ENCODE measurements at places on chromosomes 13 and 19. TPM values are rescaled to one million over a fixed set of nuclear protein-coding genes. Genes with fewer than 3 reads are reported as not detected.
A peak's percentile ranks its signal among the peaks of the same experiment; 100 is the strongest.

DNA sequence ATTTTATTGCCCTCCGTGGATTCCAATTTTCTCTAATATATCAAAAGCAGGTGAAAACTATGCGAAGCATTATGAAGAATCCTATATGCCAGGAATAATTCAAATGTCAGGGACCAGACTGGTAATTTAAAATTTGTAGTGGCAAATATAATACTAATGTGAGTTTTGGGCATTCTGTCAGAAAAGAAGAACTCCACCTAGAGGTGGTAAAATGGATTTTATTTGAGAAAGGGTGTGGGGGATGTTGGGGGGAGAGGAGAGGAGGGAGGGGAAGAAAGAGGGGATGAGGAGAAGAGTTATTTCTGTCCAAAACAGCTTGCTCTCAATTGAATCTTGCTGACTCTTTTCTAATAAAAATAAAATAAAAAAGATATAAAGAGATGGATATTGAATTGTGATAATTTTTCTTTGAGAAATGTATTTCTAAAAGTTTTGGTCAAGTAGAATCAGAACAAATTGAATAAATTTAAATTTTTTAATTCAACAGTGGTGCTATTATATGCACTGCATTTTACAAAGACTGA lies 929.3 kb upstream of the SLITRK5 start:
- DNase-seq = no peak

DNA sequence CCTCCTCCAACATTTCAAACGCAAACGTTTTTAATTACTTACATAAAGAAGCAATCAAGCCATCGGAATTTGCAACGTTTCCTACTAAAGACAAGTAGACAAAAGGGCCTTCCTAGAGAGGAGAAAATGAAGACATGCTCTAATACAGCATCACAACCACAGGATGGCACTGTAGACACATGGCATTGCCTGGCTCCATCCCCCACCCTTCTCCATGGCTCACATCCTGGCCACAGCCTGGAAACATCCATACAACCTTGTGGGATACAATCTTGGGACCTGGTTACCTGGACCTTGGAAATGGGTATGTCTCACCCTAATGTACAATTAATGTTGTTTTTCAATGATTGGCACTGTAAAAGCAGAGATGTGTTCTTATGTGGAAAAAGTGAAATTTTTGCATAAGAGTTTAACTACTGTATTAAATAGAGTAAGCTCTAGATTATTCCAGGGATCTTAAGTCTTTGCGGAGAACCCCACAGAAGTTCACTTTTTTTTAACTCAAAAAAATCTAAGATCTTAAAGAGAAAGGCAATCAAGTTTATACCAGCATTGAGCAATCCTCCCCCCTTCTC lies 21.5 kb downstream of the EBPL start:
- DNase-seq = no peak

DNA sequence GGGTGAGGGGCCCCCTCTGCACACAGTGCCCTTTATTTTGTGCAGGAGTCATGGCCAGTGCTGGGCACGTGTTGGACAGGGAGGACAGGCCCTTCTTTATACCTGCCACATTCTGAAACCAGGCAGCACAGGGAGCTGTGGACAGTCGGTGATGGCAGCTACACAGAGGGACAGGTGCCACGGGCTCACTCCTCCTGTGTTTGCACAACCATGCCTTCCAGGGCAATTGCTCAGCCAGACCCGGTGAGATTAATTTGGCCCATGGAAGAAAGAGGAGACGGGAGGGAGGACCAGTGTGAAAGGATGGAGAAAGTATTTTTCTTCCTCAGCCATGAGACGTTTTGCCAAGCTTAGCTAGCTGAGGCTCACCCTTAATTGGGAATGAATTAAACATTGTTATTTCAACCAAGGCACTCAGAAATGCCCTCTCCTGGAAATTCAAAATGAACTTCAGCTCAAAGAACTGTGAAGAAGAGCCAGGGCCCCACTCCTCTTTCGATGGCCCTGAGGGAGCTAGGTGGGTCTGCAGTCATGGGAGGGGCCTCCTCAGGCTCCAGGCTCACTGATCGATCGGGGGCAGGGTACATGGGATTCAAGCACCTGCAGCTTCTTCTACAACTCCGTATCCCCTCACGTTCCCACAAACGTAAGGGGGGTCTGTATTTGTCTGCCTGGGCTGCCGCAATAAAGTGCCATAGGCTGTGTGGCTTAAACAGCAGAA lies 41.2 kb downstream of the SHISA2 start:
- DNase-seq = no peak

- peak; percentile 25 for DNase-seq
These were observed 3.0 kb downstream of the PRKD2 start for GRCh38 chr19:46713781-46714443.

GRCh38 chr19:50835785-50836542 lies 2.6 kb upstream of the KLK15 start:
- DNase-seq = no peak

- no peak for DNase-seq
These were observed 27.0 kb upstream of the MIER2 start for GRCh38 chr19:371501-372168.

DNA sequence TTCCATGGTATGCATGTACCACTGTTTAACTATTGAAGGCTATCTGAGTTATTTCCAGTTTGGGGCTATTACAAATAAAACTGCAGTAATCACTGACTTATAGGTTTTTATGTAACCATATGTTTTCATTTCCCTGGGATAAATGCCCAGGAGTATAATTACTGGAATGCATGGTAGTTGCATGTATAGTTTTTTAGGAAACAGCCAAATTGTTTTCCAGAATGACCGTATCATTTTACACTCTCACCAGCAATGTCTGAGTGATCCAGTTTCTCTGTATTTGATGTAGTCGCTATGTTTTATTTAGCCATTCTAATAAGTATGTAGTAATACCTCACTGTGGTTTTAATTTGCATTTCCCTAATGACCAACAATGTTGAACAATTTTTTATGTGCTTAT lies 42.0 kb downstream of the CYSLTR2 start:
- no peak for DNase-seq

GRCh38 chr19:35756377-35757230 lies at the start of gene HSPB6:
Gene HSPB6 (minus strand): TSS chr19:35757029. CDS start chr19:35757008, 21 bp downstream.
- DNase-seq = no peak

GRCh38 chr13:47126432-47126831 lies 229.6 kb upstream of the HTR2A start:
- DNase-seq = no peak

GRCh38 chr19:51457351-51458013 lies 772 bp downstream of the SIGLEC8 start:
- no peak for DNase-seq

- DNase-seq = no peak
These were observed 1.7 kb downstream of the ERCC1 start for GRCh38 chr19:45421947-45422498.

DNA sequence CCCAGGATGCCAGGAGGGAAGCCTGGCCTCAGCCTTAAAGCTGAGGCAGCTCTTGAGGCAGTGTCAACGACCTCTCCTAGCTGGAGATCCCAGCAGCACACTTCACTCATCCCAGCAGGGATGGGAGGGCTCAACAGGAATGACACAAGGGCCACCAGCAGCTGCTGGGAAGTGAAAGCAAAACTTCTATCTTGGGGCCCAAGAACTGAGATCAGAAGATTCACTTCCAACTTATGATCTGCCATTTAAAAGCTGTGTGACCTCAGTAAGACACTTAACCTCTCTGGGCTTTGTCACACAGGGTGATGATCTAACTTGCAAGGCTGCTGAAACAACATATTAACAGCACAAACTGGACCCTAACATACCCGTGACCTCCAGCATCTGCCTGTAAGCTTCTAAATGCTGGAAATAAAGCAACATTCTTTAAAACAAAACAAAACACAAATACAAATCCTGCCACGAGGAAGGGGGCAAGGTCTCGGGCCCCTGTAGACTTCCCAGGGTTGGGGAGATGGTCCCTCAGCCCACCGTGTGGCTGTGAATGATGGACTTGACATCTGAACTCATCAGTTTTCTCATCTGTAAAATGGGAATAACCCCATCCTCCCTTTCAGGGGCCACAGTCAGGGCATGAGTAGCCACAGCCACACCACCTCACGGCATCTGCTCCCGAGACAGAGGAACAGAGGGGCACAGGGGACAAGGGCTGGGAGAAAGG lies 22.7 kb downstream of the ELL start:
- DNase-seq = no peak

GRCh38 chr13:105050686-105051085 lies 1484.8 kb downstream of the EFNB2 start:
- no peak for DNase-seq

GRCh38 chr13:27117952-27118351 lies 53.7 kb downstream of the USP12 start:
- no peak for DNase-seq

DNA sequence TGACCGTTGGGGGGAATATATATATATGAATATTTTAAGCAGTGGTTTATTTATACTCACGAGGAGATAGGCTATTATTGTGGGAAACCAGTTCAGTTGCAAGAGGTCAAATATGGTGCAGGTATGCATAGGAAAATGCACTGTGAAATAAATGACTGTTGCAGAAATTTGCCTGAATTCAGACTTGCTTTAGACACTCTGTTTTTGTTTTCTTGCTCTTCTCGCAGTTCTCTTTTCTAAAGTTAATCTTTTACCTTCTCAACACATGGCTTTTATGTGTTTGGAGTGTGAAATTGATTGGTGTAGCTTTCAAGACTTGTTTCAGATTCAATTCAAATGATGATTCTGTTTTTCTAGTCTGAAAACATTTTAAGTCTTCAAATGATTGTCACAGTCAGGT lies 109.7 kb downstream of the LRCH1 start:
- no peak for DNase-seq

DNA sequence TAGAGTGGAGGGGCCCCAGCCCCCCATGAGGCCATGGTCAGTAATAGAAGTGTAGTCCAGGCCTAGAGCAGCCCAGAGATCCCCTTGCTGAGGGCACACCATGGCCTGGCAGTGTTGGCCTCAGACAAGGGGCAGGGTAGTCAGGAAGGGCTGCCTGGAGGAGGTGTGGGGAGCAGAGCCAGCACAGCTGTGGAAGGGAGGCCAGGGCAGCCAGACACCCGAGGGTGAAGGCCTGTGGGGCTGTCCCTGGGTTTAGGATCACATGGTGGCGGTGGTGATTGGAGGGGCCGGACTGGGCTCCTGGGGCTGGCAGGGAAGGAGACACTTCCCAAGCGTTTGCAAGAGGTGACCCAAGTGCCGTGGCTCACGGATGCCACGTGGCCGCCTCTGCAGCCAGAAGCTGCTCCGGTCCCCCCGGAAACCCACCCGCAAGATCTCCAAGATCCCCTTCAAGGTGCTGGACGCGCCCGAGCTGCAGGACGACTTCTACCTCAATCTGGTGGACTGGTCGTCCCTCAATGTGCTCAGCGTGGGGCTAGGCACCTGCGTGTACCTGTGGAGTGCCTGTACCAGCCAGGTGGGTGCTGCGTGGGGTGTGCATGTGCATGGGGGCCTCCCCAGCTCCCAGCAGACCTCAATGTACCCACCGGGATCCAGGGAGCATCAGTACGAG lies 11.6 kb upstream of the TEKTIP1 start:
- no peak for DNase-seq

- peak; percentile 44 for DNase-seq
These were observed 159.0 kb downstream of the USP12 start for GRCh38 chr13:27012482-27013197.

DNA sequence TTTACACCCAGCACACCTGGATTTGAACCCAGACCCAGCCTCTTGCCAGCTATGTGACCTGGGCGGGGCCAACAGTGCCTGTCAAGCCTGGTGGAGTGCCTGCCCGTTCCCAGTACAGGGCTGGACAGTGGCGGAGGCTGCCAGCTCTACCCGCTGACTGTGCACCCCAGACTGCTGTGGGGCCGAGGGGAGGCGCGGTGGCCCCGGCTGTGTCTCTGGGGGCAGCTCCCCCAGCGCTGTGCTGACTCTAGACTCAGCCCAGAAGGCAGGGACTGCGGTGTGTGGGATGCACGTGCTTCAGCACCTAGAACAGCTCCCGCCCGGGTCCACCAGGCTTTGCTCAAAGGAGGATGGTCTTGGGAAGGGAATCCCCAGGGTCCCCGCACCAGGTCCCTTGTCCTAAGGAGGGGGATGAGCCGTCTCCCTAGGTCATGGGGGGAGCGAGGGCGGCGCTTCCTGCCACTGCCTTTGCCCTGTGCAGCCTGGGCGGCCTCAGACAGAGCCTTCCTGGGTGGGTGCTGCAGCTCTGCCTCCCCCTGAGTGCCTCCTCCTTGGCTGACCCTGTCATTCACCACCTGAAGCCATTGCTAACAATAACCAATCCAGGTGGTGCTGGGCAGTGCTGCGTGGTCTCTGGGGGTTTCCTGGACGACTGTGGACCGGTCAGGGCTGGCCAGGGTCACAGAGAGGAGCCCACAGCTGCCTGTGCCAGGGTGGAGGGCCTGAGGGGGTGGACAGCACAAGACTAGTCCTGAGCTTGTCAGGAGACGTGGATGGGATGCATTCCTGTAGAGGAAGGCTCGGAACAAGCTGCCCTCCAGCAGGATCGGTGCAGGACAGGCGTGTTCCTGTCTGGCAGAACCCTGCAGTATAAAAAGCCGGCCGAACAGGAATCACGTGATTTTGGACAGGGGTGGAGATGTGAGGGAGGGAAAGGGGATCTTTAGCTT lies 18.6 kb downstream of the TMEM255B start:
- no peak for DNase-seq

Gene KL
- not detected for polyA plus RNA-seq

Gene GSX1
- not detected for polyA plus RNA-seq

Gene ZNF85
- 8.7 TPM for polyA plus RNA-seq

Gene SLC6A16
- polyA plus RNA-seq = 0.58 TPM

Gene FGF14
- 0.01 TPM for polyA plus RNA-seq

Gene LRRC4B
- polyA plus RNA-seq = 0.04 TPM

Gene FFAR1
- polyA plus RNA-seq = not detected

Gene FUT1
- 0.32 TPM for polyA plus RNA-seq

Gene KIR2DL3
- polyA plus RNA-seq = not detected
